Right atrium auricular region (tissue), 2 donors: ENCODE measurements at places on chromosomes 5 and 9. TPM values are rescaled to one million over a fixed set of nuclear protein-coding genes. Genes with fewer than 3 reads are reported as not detected.

DNA sequence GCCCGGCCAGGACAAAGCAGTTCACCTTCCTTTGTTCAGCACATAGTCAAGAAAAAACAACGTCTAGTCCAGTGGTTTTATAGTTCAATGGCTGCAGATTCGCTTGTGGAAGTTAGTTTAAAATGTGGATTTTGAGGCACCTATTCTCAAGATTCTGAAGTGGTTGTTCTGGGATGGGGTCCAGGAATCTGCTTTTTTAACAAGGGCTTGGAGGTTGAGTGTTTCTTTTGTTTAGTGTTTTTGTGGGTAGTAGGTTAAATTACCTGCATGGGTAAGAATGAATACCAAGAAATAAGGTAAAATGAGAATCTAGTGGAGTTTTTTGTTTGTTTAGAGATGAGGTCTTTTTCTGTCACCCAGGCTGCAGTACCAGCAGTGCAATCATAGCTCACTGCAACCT is 28.4 kb upstream of the NADK2 start:
- no peak for DNase-seq

DNA sequence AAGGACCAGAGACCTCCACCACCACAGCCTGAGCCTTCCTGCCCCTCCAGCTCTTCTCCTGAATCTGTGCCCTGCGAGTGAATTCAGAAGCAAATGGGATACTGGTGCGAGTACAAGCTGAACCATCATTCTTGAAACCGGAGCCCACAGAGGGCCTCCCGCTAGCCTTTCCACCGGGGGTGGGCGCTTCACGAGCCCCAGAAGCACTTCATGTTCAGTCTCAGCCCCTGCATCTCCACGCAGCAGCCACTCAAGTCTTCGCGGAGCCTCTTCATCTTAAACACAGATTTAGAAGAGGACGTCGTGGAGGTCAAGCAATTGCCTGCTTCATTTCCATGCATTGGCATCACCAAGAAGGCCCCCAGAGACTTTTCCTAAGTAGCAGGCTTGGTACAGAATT is 26.0 kb upstream of the OLFM1 start:
- no peak for DNase-seq

GRCh38 chr5:138953387-138954256 is 78.5 kb upstream of the LRRTM2 start:
- DNase-seq = peak; percentile 90

DNA sequence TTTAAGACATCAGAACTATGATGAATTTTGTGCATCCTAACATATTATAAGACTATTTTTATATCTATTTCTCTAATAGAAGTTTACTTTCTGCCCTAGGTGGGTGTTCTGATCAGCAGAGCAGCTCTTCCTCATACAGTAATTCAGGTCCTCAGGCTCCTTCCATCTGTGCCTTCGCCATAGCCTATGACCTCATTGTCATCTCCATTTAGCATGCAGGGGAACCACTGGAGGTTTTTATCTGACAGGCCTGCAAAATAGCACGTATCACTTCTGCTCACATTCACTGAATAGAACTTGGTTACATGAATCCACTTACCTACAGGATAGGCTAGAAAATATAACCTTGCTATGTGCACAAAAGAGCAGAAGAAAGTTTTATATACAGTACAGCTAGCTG is 159.4 kb upstream of the CCNH start:
- no peak for DNase-seq

DNA sequence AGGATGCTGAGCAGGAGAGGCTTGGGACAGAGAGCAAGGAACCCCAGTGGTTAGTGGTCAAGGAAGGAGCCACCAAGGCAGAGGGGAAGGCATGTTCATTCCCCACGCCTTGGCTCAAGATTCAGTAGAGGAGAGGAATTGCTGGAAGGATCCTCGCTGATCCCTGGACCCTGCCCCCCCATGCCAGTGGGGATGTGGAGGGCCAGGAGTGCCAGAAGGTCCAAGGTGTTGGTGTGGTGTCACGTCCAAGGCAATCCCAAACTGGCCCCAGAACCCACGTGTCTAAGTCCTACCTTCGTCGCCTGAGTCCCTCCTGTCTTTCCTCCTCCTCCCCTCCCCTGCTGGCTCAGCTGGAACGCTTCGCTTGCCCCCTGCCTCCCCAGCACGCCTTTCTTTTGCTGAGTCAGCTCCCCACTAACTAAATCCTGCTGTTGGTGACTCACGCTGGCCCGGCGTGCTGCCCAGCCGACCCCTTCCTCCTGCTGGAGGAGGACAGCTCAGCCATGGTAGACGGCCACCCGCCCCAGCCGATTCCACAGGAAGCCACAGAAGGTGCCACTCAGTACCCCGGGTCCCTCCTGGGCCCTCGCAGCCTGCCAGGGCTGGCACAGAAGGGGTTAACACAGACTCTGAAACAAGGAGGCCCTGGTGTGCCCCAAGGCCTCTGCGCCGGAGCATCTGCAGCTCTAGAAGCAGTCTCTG is 37.6 kb upstream of the ORM1 start:
- no peak for DNase-seq

GRCh38 chr5:19534751-19535150 is 453.2 kb downstream of the CDH18 start:
- DNase-seq = no peak

GRCh38 chr5:34618371-34619065 is 37.6 kb upstream of the RAI14 start:
- no peak for DNase-seq

- DNase-seq = no peak
Measured at GRCh38 chr5:12566441-12566840, 662.2 kb upstream of the CTNND2 start.

DNA sequence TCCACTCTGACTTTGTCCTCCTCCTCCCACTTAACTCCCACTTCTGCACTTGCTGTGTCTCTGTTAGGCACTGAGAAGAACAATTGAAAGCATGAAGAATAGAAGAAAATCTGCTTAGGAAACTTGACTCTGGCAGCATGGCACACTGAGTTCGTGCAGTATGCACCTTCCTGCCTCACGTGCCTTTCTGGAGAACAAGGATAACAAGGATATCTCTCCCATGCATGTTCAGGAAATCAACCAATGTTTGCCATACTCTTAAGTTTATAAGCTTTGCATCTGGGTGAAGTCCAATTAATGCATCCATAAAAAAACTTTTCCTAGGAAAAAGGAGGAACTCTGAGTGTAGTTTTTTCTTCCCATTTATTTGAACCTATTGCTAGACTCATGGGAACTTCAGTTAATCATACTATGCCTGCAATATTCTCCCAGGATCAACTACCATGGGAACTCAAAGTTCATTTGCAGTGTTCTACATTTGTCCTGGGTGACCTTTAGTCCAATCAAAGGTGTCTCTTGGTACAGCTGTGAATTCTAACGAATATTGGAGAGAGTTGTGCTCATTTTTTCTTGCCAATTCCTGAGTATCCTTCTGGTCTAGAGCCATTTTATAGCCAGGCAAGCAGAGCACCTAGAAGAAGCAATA is 227.0 kb downstream of the ENC1 start:
- DNase-seq = no peak

- no peak for DNase-seq
Measured at GRCh38 chr5:145495741-145496140, 339.4 kb downstream of the PRELID2 start.

DNA sequence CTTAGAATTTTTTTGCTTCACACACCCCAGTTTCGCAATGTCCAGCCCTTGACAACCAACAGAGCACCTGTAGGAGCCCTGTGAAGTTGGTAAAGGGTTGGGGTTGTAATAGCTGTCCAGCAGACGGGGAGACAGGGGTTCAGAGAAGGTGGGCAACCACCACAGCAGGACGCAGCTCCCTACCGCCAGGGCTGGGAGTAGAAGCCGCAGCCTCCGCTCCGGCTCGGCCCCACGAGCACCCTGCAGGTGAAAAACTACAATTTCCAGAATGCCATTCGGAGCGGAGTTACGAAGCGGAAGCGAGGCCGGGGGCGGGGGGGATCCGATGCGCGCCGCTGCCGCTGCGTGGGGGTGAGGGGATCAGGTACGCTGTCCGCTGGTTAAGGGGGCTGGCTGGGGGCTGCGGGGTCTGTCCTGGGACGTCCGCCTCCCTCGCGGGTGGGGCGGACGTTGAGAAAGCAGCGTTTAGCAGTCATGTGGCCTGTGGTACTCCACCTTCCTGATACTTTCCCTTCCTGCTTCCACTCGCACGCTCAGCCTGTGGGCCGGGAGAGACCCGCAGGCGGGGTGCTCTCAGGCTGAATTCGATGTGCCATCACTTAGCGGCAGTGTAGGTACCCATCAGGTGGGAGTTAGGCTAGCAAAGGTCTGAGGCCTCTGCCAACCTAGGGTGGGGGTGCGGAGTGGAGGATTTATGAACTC is at the start of gene TRMT10B:
TRMT10B (plus strand) TSS at position 317 of the 702 bp plus-strand sequence. CDS start 8,127 bp downstream, outside the sequence.
- no peak for DNase-seq

- DNase-seq = no peak
Measured at GRCh38 chr5:31106691-31107090, 86.8 kb upstream of the CDH6 start.

DNA sequence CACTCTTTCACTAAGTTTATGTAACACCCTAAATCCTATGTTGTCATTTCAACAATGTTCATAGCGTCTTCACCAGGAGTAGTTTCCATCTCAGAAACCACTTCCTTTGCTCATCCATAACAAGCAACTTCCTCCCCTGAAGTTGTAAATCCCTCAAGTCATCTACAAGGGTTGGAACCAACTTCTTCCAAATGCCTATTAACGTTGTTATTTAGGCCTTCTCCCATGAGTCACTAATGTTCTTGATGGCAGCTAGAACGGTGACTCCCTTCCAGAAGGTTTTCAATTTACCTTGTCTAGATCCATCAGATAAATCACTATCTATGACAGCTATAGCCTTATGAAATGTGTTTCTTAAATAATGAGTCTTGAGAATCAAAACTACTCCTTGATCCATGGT is 73.3 kb upstream of the TARS1 start:
- no peak for DNase-seq

DNA sequence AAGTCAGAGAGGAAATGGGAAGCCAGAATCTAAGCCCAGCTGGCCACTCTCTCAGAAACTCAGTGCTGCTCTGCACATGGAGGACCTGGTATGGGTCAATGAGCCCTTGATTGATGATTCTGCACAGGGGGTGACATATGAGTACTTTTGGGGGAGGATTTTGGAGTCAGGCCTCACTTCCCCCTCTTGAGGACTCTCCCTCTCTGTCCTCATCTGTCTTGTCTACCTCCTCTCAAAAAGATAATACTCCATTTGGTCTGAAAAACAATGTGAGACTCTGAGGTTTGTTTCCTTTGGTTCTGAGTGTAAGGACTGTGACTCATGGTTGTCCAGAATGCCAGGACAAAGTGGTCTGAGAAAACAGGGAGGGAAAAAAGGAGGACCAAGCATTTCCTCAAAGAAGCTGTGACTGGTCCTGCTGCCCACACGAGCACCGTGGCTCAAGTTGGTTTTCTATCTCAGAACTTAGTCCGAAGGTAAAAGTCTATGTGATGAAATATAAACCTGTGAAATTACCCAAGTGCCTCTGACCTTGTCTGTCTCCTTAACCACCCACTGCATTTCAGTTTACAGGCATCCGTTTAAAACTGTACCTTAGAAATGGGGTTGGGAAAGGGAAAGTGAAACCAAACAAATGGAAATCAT is 11.1 kb downstream of the TTC39B start:
- no peak for DNase-seq

- DNase-seq = no peak
Measured at GRCh38 chr9:77803423-77803822, 155.3 kb upstream of the GNA14 start.

DNA sequence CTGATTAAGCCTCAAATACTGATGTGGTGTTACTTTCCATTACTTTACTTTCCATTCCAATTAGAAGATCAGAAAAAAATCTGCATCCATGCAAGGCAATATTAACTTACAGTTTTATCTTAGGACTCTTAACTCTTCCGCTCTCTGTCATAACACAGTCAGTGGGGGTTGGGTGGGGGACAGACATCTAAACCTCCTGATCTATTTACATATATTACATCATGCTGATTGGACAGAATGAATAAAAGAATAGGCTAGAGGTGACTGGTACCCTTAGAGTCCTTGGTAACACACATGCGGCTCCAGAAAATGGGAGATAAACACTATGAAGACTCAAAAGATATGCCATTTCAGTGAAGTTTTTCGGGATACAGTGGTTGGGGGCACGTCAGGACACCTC is 27.6 kb downstream of the RAPGEF6 start:
- DNase-seq = no peak

DNA sequence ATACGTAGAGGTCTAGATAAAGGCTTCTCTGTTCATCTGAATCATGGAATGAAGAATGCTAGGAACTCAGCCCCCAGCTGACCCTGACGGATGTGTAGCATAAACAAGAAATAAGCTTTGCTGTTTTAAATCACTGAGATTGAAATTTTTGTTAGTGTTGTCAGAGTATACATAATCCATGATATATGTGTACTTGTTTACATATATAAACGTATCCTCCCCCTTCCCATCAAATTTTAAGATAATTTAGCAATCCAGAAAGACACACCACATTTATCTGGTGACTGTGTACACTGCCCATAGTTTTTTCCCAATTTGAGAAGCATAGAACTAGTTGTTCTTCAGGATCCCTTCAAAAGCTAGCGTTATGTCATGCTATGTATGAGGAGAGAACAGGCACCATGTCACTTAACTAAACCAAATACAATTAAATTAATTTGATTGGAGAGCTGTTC is 80.8 kb upstream of the OSMR start:
- DNase-seq = no peak

DNA sequence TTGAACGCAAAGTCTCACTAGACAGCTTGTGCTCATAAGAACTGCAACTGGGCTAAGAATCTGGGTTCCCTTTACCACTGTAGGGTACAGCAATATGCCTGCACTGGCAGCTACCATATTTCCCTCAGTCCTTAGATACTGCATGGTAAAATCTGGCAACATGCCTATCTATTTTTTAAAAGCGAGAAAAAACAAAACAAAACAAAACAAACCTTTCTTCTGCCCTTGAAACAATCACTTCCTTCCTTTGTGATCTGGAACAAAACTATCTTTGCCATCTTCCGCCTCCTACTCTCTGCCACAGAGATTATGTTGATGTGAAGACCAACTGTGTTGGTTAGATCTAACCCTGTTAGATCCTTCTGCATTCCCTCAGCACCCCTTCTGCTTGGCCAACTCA is 242.9 kb downstream of the EBF1 start:
- no peak for DNase-seq

DNA sequence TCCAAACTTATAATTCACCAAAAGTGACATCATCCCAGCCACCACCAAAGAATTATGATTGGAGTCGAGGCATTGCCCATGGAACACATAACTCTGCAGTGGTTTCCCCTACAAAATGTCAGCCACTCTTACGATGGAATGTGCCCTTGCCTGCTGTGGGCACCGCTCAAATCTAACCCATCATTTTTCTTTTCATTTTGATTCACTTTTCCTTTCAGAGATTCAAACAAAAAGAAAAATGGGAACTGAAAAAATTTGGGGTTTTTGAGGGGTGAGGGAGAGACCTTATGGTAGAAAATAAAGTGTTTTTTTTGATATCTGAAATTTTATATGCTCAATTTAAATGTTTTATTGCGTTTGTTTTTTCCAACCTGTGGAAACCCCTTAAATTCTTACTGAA is 28.1 kb downstream of the SMARCA2 start:
- no peak for DNase-seq

The FOXD4L6 gene
- total RNA-seq = not detected

The SIT1 gene
- 0.55 TPM for total RNA-seq

The KCNV2 gene
- not detected for total RNA-seq

The FSTL4 gene
- total RNA-seq = not detected

The IFNK gene
- not detected for total RNA-seq

The GPR150 gene
- not detected for total RNA-seq

The CDKN2A gene
- not detected for total RNA-seq

The PCDHB12 gene
- 2.3 TPM for total RNA-seq

The TRIM23 gene
- 9.6 TPM for total RNA-seq
